Kidney capillary endothelial cell (primary cell): ENCODE measurements at places on chromosomes 12 and 14.

DNA sequence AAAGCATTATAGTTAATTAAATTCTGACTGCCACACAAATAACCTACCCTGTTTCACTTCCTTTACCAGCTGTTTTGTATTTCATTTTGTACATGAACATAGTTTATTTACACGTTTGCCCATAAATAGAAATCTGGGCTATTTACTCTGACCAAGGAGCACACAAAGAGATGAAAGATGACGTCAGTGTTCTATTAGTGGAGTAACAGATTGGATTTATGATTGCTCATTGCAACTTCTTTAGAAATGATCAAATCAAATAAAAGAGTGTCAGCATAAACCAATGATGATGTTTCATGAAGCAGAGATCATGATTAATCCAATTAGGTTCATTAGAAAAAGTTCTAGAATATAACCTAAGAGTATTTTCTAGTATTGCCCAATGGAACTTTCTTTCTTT lies 12.0 kb upstream of the RTL1 start:
- no peak for DNase-seq

- no peak for DNase-seq
Measured at GRCh38 chr12:122834921-122835749, at the start of gene HIP1R. TSS of gene HIP1R (plus strand) at chr12:122835457. CDS start at chr12:122835551, 94 bp downstream.

DNA sequence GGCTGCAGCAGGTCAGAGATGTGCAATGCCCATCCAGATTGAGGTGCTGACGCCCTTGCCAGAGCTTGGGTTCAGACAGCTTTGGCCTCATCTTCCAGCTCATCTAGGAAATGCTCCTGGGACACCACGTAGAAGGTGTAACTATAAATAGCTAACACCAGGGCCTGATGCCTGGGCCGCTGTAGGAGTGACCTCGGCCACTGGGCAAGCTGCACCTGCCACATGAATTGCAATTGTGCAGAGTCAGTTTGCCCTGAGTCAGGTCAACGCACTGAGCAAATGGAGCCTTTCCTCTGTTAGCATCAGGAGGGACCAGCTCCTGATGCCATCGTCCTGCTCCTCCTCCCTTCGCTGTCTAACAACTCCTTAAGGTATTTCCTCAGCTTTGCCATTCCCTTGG lies 17.4 kb upstream of the DNM1L start:
- DNase-seq: no peak

DNA sequence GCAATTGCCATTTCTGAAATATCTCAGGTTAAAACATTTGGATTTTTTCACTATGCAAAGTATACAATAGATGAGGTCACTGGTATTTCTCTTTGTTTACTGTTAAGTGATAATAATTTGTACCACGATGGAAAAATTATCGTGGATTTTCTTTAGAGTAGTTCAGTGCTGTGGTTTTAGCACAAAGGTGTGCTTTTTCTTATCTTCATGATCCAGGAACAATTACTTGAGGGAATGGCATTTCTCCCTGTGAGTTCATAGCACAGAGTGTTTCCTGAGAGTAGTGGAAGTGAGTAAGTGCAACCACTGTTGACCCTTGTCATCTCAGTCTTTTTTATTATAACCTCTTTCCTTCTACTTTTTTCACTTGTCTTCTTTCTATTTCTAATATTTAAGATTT lies 86.8 kb downstream of the FGD4 start:
- DNase-seq: peak; percentile 52

DNA sequence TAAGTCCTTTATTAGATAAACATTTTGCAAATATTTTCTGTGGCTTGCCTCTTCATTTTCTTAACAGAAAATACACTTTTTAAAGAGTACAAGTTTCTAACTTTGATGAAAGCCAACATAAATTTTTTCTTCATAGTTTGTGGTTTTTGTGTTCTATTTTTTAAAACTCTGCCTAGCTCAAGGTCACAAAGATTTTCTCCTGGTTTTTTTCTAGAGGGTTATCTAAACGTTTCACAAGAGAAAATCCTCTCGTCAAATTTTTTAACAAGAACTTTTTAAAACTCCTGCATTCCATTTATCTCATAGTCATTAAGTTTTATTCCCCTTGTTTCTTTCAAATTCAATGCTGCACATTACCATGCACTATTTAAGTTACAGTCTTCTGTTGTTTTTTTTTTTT lies 8.2 kb downstream of the AREL1 start:
- DNase-seq: no peak

- DNase-seq: no peak
Measured at GRCh38 chr12:130086797-130087196, 75.5 kb upstream of the FZD10 start.

DNA sequence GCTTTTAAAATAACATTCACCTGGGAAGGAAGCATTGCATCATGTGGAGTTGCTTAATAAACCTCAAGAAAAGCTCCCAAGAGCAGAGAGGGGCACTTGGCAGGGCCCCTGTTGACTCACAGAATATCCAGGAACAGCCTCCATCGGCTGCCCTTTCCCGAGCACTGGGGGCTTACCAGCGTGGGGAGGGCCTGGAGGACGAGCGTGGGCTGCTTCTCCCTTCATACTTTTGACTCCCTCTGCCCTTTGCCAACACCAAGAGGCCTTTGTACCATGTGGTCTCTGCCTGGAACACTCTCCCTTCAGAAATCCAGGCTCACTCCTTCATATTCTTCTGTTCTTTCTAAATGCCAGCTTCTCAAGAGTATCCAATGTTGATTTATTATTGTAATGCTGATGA lies 492.1 kb upstream of the TMEM132C start:
- DNase-seq: no peak

- peak; percentile 55 for DNase-seq
Measured at GRCh38 chr14:49512147-49512551, 74.0 kb downstream of the RPS29 start.

DNA sequence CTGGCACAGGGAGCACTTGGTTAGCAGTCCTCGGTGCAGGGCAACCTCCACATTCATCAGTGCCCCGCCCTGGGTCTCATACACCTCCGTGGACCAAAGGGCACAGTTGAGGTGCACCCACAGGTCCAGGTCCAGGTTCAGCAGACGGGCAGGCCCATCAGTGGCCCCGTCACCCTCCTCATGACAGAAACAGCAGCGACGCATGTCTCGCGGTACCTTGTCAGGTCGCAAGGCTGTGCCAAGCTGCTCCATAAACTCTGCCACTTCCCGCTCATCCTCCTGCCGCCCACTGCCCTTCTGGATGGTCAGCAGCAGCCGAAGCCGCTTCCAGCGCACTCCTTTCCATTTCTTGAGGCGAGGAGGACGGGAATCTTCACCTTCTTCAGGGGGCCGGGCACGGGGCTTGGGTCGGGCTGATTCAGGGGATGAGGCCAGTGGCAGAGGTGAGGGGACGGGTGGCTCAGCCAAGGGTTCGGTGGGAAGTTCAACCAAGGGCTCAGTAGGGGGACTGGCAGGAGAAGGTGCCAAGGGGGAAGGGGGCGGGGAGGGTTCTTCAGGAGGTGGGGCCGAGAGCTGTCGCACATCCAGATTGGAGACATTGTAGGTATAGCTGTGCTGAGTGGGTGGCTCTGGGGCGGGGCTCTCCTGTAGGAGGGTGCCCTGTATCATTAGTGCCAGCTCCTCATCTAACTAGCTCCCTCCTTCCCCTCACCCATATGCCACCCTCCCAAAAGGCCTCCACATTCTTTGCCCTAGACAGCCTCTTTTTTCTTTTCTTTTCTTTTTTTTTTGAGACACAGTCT lies 8.3 kb upstream of the PRKAG1 start:
- DNase-seq: no peak

- DNase-seq: peak; percentile 7
Measured at GRCh38 chr14:26917086-26917485, 319.3 kb upstream of the NOVA1 start.

DNA sequence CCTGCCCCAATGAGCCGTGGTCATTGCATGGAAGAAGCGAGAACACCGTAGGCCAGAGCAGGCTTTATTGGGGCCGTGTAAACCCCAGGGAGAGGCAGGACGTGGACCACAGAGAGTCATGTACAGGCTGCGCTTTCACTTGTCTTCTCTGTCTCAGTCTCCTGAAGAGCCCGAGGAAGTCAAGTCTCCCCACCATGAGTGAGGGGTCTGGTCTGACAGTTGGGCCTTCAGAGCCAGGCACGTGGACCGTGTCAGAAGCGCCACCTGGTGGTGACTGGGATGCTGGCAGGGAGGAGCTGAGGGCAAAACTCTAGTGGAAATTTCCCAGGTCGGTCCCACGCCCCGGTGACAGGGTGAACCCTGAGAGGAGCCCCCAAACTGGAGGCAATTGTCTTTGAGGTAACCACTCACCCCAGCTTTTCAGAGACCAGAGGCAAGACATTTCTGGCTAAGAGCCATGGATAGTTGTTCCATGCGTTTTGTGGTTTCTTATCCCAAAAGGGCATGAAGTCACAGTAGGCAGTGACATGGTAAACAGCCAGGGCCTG lies 17.4 kb downstream of the RPS6KL1 start:
- peak; percentile 49 for DNase-seq

DNA sequence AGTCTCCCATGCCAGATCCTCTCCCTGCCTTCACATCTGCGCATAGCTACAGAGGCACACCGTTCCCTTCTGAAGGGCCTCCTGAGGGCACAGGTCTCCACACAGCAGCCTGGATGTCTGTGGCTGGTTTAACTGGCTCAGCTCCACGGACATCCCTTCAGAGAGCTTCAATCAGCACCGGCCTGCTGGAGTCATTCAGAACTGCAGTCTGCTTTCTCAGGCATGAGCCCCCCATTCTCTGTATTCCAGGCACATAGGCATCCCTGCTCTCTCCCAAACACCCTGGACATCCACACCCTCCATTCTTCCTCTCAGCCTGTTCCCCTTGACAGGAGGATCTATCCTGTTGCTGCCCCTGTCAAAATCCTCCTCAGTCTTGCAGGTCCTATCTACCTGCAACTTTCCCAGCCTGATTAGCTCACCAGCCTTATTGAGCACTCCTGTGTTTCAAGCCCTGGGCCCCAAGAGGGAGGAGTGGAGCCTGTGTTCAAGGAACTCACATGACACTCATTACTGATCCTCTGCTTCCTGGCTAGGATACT lies 2.9 kb upstream of the DHRS2 start:
- DNase-seq: no peak

- no peak for DNase-seq
Measured at GRCh38 chr12:29945904-29946303, 162.2 kb upstream of the TMTC1 start.

- DNase-seq: no peak
Measured at GRCh38 chr14:90513161-90514014, 116.6 kb downstream of the CALM1 start.

- no peak for DNase-seq
Measured at GRCh38 chr12:18965203-18965602, 164.3 kb upstream of the PLEKHA5 start.

GRCh38 chr14:44369401-44370123 lies 137.5 kb downstream of the FSCB start:
- no peak for DNase-seq

DNA sequence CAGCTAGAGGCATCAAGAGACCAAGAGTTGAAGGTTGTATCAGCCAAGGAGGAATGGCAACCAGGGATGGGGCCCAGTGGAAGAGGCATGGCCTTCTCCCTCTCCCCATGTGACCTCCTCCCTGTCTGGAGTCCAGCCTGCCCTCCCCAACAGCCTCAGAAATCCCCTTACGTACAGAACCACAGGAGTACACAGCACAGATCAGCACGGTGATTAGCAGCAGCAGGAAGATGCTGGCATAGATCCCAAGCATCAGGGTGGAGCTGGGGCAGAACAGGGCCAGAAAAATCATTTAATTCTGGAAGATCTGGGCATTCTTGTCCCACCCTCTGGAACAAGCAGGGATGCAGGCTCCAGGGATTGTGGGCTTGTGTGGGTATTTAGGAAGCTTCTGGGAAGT lies 14.4 kb downstream of the ADCY6 start:
- no peak for DNase-seq

GRCh38 chr12:128661226-128661569 lies 162.6 kb downstream of the SLC15A4 start:
- no peak for DNase-seq

DNA sequence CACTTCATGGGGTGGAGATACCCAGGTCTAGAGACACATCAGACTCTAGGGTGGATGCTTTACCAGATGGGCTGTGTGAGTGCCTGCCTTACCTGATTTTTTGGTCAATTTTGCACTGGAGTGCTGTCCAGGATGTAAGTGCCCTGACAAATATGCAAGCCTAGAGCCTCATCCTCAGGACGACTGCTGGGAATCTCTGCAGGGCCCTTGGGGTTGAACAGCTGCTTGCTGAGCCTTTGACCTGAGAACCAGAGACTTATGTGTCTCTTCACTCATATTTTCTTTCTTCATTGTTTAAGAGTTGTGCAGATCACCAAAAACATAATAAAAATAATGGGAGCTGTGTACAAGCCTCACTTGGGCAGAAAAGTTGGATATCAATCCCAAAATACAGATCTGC lies 551.5 kb upstream of the ATP2B1 start:
- no peak for DNase-seq

GRCh38 chr12:57735198-57735855 lies 3.2 kb downstream of the AGAP2 start:
- DNase-seq: no peak

GRCh38 chr12:122979908-122980182 lies 636 bp upstream of the ARL6IP4 start:
- DNase-seq: no peak

DNA sequence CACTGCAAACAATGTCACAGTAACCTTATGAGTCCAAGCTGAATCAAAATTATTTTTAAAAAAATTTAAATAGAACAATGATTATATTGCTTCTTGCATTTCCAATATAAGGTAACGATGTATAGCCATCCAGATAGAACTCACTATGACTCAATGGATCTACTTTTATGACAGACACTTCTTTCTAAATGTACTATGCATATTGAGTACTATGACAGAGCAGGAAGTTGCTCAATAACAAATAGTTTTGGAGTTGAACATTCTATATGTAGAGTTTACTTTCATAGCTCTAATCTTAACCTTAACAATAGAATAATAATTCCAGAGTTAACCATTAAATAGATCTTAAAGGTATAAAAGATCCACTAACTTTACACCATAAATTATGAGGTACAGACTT lies 46.7 kb upstream of the ALG10B start:
- DNase-seq: no peak

GRCh38 chr14:62886461-62886860 lies 158.8 kb downstream of the KCNH5 start:
- no peak for DNase-seq

GRCh38 chr12:44972746-44973421 lies 78.0 kb downstream of the DBX2 start:
- DNase-seq: no peak

DNA sequence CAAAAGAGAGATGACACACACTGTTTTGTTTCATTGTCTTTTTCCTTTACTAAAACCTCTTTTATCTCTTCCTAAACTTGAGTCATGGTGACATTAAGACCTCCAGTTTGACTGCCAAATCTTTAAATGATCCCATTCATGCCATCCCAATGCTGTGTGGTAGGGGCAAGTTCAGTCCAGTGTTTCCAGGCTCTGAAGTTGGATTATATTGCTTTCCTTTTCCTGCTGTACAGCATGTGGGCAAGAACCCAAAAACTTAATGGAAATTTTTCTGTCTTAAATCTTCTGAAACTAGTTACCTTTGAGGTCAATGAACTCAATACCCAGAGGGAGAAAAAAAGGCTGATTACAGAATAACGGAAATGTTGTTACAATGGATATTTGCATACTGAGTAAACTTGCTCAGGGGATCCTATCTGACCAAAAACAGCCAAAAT lies 187.1 kb upstream of the FAR2 start:
- DNase-seq: no peak
